CD4-positive, alpha-beta T cell treated with Interleukin-17A for 1 hour (primary cell): ENCODE measurements at places on chromosomes 3 and 15.

DNA sequence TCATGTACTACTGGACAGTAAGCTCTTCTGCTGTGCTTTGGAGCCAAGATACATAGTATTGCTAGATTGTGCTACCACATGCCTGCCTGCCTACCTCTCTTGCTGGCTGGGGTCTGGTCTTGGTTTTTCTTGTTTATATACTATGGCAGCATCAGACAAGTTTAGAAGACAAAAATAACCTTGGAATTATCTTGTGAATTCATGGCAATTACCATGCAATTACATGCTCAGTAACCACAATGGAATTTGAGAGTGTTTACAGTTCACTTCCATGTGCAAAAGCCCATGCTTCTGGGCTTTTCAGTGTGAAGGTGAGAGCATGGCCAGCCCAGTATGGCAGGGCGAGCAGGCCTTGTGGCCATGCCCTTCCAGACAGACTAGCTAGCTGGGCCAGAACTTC, 48.0 kb upstream of the C15orf61 start:
- DNase-seq = no peak

- no peak for DNase-seq
Observed at GRCh38 chr15:47726399-47726823, 9.1 kb downstream of the SEMA6D start.

- DNase-seq = no peak
Observed at GRCh38 chr3:141365201-141365600, 3.1 kb upstream of the ZBTB38 start.

- no peak for DNase-seq
Observed at GRCh38 chr3:73175698-73176097, 114.2 kb downstream of the EBLN2 start.

GRCh38 chr3:45931496-45931895, 11.8 kb upstream of the CXCR6 start:
- DNase-seq = no peak

DNA sequence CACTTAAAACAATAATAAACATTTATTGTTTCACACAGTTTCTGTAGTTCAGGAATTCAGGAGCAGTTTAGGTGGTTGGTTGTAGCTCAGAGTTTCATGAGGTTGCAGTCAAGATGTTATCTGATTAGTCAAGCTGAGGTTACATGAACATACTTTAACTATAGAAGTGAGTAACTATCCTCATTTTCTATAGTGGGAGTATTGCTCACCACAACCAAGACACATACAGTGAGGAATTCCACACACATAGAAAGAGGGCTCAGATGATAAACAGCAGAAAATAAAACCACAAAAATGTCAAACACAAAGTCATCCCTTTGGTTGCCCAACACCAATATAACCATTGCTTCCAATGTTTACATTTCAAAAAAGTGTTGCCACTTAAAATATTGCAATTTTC, 13.6 kb downstream of the SCN11A start:
- no peak for DNase-seq

DNA sequence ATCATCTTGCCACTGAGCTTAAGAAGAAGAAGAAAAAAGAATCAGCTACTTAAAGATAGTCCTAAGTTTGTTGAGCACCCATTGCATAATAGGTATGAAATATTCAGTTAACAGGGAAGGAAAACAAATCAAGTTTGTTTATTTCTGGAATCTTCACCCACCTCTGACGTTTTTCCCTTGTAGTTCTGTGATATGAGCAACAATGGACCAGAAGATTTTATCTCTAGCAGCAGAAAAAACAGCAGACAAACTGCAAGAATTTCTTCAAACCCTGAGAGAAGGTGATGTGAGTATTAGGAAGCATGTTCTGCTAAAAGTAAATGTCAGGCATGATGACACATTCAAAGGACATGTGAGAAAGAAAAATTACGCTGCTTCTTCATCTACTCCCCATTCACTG, 3.7 kb downstream of the FANCI start:
- no peak for DNase-seq

DNA sequence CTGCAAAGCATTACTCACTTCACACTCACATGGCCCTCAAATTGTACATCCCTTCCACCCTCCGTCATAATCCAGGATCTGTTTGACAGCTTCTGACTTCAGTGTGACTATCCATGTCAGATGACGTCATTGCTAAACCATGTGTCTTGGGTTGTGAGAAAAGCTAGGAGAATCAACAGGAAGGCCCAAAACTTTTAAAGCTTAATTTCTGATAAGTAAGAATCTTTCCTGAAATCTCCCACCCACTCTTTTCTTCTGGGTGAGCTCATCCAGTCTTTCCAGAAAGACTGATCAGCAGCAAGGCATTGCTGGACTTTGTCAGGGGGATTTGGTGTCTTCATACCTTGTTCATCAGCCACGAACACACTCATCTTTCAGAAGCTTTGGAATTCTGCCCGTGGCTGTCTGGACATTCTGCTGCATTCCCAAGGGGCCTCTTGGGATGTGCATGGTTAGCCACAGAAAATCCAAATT, 11.5 kb upstream of the LMCD1 start:
- no peak for DNase-seq

DNA sequence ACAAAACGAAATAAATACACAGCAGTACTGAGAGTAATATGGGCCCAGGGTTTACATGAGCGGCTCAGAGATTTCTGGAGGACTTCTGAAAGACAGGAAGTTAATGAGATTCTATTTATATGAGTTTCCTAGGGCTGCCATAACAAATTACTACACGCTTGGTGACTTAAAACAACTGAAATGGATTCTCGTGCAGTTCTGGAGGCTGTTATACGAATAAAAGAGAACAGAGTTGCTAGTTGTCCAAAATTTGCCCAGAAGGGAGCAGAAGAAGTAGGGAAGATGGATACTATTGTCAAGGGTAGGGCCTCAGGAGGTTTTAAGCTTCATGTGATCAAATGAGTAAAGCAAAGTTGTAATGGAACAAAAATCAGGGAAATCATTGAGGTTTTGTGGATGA, 173.1 kb upstream of the LYSMD4 start:
- DNase-seq = no peak
